ENCODE measurements at places on chromosomes 3 and 15. TPM values are rescaled to one million over a fixed set of nuclear protein-coding genes. Genes with fewer than 3 reads are reported as not detected.
A peak's percentile ranks its signal among the peaks of the same experiment; 100 is the strongest.

Gene FBXW12
- not detected for total RNA-seq

GRCh38 chr15:33963831-33964664 lies 4.2 kb upstream of the CHRM5 start:
- no peak for DNase-seq
- H3K4me1 ChIP-seq: no peaks in the 10 kb centered on the region
- no peak overlapping the region for H3K27ac ChIP-seq
- H3K4me3 ChIP-seq: no peak overlapping the region
- H3K27me3 ChIP-seq: no peaks in the 10 kb centered on the region
- H3K36me3 ChIP-seq: no peaks in the 10 kb centered on the region

GRCh38 chr15:100016632-100017031 lies 283.4 kb upstream of the LYSMD4 start:
- no peak for DNase-seq
- H3K4me3 ChIP-seq: no peak overlapping the region
- no peaks in the 10 kb centered on the region for H3K27me3 ChIP-seq
- H3K4me1 ChIP-seq: no peaks in the 10 kb centered on the region

GRCh38 chr3:151171145-151171757 lies 31.8 kb downstream of the GPR171 start:
- no peak for DNase-seq
- no peaks in the 10 kb centered on the region for H3K27me3 ChIP-seq
- no peaks in the 10 kb centered on the region for H3K36me3 ChIP-seq
- peak overlapping the region; percentile 2 for H3K27ac ChIP-seq
- H3K4me1 ChIP-seq: peaks cover 21% of the 10 kb centered on the region

Gene GP5
- 0.30 TPM for total RNA-seq

GRCh38 chr3:152267831-152268554 lies 736 bp upstream of the MBNL1 start:
- peaks cover 35% of the 10 kb centered on the region for H3K4me1 ChIP-seq
- no peak overlapping the region for H3K4me3 ChIP-seq
- H3K27me3 ChIP-seq: no peaks in the 10 kb centered on the region
- no peaks in the 10 kb centered on the region for H3K36me3 ChIP-seq
- DNase-seq: no peak
- H3K27ac ChIP-seq: peak overlapping the region; percentile 98

Gene NGRN
- 35.6 TPM for total RNA-seq

- no peaks in the 10 kb centered on the region for H3K27me3 ChIP-seq
- H3K4me3 ChIP-seq: no peak within 1 kb of the TSS
- H3K4me1 ChIP-seq: no peaks in the 10 kb centered on the region
- H3K36me3 ChIP-seq: no peaks in the 10 kb centered on the region
- no peak within 1 kb of the TSS for H3K27ac ChIP-seq
These were observed at the start of gene STRA6 for GRCh38 chr15:74202452-74203401. Gene STRA6 (minus strand): TSS chr15:74202787. CDS start chr15:74202267, 520 bp downstream.

DNA sequence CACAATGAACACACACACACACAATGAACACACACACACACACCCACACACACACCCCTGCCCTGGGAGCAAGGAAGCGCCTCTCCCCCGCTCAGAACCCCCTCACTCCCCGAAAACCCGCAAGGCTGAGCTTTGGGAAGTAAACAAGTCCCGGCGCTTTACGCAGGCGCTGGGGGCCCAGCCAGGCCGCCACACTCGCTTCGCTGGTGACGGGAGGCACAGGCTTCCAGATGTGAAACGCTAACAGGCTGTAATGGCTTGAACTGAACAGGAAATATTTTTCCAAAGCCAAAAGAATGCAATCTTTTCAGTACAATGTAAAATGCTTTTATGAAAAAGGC lies 122.7 kb upstream of the IGF1R start:
- no peak overlapping the region for H3K27ac ChIP-seq
- DNase-seq: peak; percentile 81
- no peak overlapping the region for H3K4me3 ChIP-seq
- H3K27me3 ChIP-seq: no peaks in the 10 kb centered on the region
- peaks cover 5% of the 10 kb centered on the region for H3K4me1 ChIP-seq

DNA sequence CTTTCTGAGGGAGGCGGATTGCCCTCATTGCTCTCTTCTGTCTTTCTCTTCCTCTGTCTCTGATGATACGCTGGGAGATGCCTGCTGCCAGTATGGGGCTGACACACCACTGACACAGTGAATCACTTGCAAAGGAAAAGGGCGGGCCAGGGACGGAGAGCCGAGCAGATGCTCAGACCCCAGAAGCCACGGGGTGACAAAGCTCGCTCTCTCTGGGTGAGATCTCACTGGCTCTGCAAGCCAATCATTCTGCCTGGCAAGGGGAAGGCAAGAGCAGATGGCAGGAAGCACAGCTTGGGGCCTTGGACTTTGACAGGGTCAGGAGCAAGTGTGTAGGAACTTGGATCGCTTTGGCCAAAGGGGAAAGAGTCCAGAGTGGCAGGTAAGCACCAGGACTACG lies 198.7 kb downstream of the NTRK3 start:
- no peaks in the 10 kb centered on the region for H3K27me3 ChIP-seq
- no peak for DNase-seq
- no peaks in the 10 kb centered on the region for H3K4me1 ChIP-seq
- no peaks in the 10 kb centered on the region for H3K36me3 ChIP-seq
- no peak overlapping the region for H3K27ac ChIP-seq

Gene GOLGA8H
- total RNA-seq: 0.77 TPM

GRCh38 chr15:70432924-70433495 lies 330.3 kb downstream of the UACA start:
- DNase-seq: no peak
- H3K4me3 ChIP-seq: no peak overlapping the region

DNA sequence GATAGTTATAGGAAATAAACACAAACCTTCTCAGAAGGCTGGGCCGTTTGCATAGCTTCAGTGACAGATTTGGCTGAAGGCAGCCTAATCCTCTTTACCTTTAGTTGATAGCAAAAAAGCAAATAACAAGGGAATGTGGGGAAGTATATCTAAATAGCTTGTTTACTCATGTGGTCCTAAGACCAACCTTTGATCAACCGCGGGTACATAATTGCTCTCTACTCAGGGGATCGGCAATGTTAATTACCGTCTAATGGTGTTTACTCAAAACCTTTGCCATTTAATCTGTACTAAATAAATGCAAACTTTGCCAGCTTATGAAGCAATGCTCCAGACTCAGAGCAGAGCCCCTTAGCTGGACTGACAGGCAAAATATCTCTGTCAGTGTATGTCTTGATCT lies 51.6 kb downstream of the EIF3J start:
- H3K27me3 ChIP-seq: no peaks in the 10 kb centered on the region
- H3K36me3 ChIP-seq: peaks cover 17% of the 10 kb centered on the region
- no peaks in the 10 kb centered on the region for H3K4me1 ChIP-seq
- no peak for DNase-seq

DNA sequence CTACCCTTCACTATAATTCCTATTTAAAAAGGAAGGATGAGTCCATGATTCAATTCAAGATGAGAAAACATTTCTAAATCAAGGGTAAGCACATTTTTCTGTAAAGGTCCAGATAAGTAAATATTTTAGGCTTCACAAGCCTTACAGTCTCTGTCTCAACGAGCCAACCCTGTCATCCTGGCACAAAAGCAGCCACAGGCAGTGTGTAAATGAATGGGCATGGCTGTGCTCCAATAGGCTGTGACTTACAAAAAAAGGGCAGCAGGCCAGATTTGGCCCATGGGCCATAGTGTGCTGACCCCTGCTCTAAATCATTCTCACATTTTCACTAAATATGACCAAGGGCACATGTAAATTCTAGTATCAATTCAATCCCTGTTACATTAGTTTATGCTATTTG lies 200.4 kb downstream of the WNT5A start:
- no peak for DNase-seq
- no peak overlapping the region for H3K4me3 ChIP-seq
- no peak overlapping the region for H3K27ac ChIP-seq
- no peaks in the 10 kb centered on the region for H3K27me3 ChIP-seq

Gene SI
- total RNA-seq: not detected

DNA sequence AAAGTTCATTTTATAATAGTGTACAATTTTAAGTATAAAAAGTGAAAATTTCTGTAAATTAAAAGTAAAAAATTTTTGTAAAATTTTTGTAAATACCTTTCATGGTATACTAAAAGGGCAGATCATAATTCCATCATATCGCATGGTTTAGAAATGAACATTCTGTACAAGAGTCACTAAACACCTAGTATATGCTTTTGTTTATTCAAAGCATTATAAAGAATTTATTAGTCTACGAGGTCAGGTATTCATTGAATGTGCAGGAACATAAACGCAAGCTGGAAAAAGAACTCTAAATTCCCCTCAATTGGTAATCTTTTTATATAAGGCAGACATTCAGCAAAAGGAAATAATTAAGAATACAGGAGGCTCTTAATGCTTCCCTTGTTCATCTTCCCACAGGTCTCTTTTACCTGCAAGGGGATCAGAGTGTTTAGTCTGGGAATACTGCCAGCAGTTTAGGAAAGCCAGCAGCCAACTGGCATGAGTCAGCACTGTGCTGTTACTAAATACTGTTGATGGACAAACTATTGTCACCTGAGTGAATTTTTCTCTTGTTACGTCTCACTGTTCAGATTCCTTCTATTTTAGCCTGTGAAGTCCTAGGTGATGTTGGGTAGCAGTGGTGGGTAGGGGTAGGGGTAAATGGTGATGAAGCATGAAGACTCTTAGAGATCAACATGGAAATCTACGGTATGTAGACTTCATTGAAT lies 70.1 kb downstream of the UQCC5 start:
- H3K27me3 ChIP-seq: no peaks in the 10 kb centered on the region
- peaks cover 31% of the 10 kb centered on the region for H3K36me3 ChIP-seq
- no peak overlapping the region for H3K4me3 ChIP-seq
- DNase-seq: no peak
- peak overlapping the region; percentile 31 for H3K27ac ChIP-seq
- H3K4me1 ChIP-seq: peaks cover 23% of the 10 kb centered on the region

Gene CAMK2N2
- not detected for total RNA-seq

Gene AGTR1
- 8.1 TPM for total RNA-seq

- H3K27me3 ChIP-seq: no peaks in the 10 kb centered on the region
- no peak overlapping the region for H3K4me3 ChIP-seq
- H3K4me1 ChIP-seq: peaks cover 11% of the 10 kb centered on the region
- H3K27ac ChIP-seq: no peak overlapping the region
These were observed 460.3 kb upstream of the PROK2 start for GRCh38 chr3:72245183-72245811.

Gene KCNMB2
- total RNA-seq: 3.0 TPM

Gene SLC12A8
- total RNA-seq: 12.2 TPM

DNA sequence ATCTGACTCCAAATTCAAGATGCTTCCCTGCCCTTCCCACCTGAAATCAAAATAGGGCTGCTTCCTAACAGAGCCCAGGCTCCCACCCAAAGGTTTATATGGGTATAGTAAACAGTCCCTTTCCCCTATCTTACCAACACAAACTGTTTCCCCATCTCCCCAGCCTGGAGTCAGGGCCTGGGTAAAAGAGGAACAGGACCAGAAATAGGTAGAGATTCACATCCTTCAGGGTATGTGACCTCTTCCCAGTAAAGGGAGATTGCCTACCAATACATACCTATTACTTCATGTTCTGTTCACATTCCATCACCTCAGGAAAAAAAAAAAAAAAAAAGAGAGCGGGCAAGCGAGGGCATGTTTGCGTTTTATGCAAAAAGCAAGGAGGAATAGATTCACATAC lies 9.7 kb upstream of the SHF start:
- H3K4me1 ChIP-seq: peaks cover 5% of the 10 kb centered on the region
- H3K36me3 ChIP-seq: no peaks in the 10 kb centered on the region
- H3K4me3 ChIP-seq: no peak overlapping the region
- no peak for DNase-seq
- H3K27me3 ChIP-seq: no peaks in the 10 kb centered on the region
- H3K27ac ChIP-seq: no peak overlapping the region

GRCh38 chr3:160185751-160186150 lies 39.5 kb upstream of the C3orf80 start:
- DNase-seq: no peak
- H3K27ac ChIP-seq: no peak overlapping the region
- H3K36me3 ChIP-seq: no peaks in the 10 kb centered on the region
- H3K4me3 ChIP-seq: no peak overlapping the region
- no peaks in the 10 kb centered on the region for H3K4me1 ChIP-seq

DNA sequence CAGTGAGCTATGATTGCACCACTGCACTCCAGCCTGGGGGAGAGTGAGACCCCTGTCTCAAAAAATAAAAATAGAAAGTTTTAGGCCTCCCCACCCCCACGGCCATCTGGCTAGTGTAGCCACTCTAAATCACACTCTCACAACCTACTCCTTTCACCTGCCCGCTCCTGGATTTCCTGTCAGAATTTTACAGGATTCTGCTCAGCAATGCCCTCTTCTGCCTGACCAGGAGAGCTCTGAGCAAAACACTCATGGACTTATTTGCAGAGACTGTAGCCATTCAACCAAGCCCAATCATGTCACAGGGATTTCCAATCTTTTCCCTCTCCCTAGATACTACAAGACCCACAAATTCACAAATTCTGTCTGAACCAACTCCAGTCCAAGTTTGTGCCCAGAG lies 242.6 kb upstream of the TPRG1 start:
- DNase-seq: peak; percentile 45
- H3K27me3 ChIP-seq: no peaks in the 10 kb centered on the region
- H3K4me1 ChIP-seq: peaks cover 6% of the 10 kb centered on the region
- H3K27ac ChIP-seq: no peak overlapping the region
- H3K4me3 ChIP-seq: no peak overlapping the region

Gene SPATA12
- 0.43 TPM for total RNA-seq

DNA sequence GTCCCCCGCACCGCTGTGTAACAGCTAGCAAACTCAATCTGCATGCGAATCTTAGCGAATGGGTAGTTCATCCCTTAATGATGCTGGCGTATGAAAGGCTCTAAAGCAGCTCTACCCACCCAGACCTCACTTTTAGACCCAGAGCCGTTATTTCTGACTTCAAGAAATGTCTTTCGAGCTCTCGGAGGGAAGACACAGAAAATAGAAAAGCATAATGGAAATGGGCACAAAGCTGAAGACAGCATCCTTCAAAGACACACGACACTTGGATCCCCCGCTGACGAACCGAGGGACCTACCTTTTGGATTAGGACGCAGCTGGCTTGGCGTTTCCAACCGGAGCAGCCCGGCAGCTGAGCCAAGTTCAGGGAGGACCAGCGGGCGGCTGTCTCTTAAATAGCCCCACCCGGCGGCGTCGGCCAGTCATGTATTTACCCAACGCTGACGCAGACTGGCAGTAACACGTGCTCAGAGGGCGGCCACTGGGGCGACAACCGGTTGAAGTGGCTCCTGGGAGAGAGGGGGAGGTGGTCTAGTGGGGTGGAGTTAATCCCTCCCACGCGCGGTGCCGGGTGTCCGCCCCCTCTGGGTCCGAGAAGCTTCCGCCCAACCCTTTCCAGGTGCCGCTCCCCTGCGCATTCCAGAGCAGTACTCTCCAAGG lies 1.5 kb downstream of the CCK start:
- no peak overlapping the region for H3K27ac ChIP-seq
- peaks cover 16% of the 10 kb centered on the region for H3K4me1 ChIP-seq
- H3K4me3 ChIP-seq: no peak overlapping the region
- peak; percentile 88 for DNase-seq

DNA sequence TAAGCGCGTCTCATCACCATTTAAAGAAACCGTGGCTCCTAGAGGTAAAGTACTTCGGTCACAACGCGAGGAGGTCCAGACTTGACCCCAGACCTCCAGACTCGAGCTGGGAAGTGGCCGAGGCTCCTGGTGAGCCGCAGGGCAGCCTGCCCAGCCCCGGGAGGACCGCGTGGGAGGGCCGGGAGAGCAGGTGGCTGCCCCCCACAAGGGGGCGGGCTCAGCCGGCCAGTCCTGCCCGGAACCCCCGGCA lies at the start of gene SLC27A2:
TSS of gene SLC27A2 (plus strand) at position 228 of the 250 bp plus-strand sequence. CDS start 232 bp downstream, outside the sequence.
- no peaks in the 10 kb centered on the region for H3K36me3 ChIP-seq
- DNase-seq: no peak

Gene GP9
- total RNA-seq: 4.3 TPM
